GM06990 (cell line): ENCODE measurements at places on chromosomes 4 and X.

GRCh38 chrX:150907474-150907873 lies 9.0 kb upstream of the CD99L2 start:
- no peak for DNase-seq

- DNase-seq = peak; percentile 76
These were observed 6.0 kb upstream of the IL3RA start for GRCh38 chrX:1330605-1331004.

DNA sequence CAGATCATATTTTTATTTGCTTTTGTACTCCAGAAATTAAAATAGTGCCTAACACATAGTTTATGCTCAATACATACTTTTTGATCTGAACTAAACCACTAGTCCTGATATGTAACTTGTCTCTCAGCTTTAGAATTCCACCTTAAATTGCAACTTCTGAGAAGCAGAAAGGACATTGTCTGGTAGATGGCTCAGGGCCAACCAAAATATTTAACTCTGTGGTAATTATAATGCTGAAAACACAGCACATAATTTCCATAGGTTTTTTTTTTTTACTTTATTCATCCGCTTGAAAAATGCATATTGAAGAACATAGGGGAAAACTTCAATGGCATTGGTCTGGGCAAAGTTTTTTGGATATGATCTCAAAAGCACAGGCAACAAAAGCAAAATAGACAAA lies 59.3 kb downstream of the AREG start:
- DNase-seq = no peak

- no peak for DNase-seq
These were observed 6.2 kb downstream of the MSX1 start for GRCh38 chr4:4865705-4866123.

- no peak for DNase-seq
These were observed 1.9 kb downstream of the ENPP6 start for GRCh38 chr4:184215709-184216328.

DNA sequence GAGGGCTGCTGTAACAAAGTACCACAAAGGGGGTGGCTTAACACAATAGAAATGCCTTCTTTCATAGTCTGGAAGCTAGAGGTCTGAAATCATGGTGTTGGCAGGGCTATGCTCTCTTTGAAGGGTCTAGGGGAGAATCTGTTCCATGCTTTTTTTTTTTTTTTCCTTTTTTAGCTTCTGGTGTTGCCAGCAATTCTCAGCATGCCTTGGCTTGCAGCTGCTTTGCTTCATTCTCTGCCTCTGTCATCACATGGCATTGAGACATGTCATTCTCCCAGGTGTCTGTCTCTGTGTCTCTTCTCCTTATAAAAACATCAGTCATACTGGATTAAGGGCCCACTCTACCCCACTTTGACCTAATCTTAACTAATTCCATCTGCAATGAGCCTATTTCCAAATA lies 78.6 kb upstream of the BOD1L1 start:
- no peak for DNase-seq

GRCh38 chr4:67152976-67153375 lies 392.3 kb downstream of the CENPC start:
- DNase-seq = no peak
